ENCODE measurements at places on chromosomes 1 and 21.

DNA sequence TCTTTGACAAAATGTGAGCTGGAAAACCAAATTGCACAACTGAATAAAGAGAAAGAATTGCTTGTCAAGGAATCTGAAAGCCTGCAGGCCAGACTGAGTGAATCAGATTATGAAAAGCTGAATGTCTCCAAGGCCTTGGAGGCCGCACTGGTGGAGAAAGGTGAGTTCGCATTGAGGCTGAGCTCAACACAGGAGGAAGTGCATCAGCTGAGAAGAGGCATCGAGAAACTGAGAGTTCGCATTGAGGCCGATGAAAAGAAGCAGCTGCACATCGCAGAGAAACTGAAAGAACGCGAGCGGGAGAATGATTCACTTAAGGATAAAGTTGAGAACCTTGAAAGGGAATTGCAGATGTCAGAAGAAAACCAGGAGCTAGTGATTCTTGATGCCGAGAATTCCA, 42.7 kb downstream of the CENPF start:
- no peak for DNase-seq

DNA sequence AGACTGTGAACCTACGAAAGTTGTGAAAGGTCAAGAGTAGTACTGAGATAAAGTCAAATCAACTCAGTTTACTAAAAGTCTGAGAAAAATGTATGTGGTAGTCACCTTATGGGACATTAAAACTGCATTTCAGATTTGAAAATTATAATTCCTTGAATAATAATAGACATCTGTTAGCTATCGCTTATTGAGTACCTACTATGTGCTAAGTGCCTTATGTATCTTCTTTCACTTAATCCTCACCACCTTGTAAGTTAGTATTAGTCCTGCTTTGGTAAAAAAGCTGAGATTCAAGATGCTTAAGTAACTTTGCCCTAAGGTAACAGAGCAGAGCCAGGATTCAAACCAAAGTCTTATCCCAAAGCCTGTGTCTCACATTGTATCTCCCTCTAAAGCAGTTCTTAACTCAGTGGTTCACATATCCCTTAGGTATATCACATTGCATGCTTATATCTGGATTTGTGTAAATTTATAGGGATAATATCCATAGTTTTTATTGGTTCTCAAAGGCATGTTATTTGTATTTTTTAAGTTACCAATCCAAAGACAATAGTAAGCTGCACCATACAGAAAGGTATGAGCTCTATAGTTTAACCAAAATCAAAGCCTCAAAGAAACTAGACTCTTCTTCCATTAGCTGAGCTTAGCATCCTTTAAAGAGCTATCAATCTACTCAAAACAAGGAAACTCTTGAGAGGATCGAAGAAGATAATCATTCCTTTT, 865 bp downstream of the PIGC start:
- DNase-seq = no peak

DNA sequence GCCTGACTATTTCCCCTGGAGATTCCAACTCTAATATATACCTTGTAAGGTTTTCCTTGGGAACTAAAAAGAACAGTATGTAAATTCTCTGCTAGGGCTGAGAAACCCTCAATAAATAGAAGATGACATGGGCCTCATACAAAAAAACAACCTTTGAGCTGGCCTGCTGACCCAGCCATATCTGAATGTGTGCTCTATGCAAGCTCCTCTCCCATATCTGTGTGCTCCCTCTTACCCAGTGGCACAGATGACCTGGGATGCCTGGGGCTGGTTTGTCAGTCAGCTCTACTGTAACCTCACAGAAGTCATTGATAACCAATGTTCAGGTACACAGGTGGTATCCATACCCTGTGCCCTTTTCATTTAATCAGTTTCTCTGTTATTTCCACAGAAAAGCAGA, 329.2 kb downstream of the SEC16B start:
- no peak for DNase-seq

DNA sequence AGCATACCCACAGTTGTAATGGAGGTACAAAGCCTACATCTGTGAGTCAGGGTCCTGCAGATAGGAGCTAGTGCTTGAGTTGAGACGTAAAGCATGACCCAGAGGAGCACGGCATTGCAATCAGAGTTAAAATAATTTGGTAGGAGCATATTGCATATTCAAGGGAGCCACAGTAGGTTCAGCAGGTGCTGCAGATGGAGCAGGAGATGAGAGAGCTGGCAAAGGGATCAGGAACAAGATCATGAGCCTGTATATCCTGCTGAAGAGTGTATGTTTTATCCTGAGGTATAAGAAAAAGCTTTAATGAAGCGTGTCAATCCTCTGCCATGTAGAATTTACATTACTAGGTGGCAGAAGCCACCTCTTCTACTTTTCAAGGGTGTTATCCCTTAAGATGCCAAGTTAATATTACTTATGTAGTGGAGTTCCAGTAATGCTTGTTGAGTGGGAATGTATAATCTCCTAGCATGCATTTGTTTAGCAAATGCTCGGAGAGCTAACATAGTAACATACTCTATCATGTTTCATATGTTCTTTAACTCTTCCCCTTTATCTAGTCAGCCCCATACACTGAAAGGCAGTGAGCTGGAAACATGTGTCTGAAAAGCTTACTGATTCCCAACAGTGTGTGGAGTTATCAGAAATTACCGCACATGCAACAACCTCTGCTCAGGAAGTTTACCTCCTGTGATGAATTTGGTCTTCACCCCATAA, 300.3 kb downstream of the GRIK1 start:
- no peak for DNase-seq

- DNase-seq = no peak
Observed at GRCh38 chr1:68528243-68528642, 31.4 kb upstream of the DEPDC1 start.

GRCh38 chr1:44820328-44821239, 12.3 kb downstream of the BTBD19 start:
- no peak for DNase-seq

DNA sequence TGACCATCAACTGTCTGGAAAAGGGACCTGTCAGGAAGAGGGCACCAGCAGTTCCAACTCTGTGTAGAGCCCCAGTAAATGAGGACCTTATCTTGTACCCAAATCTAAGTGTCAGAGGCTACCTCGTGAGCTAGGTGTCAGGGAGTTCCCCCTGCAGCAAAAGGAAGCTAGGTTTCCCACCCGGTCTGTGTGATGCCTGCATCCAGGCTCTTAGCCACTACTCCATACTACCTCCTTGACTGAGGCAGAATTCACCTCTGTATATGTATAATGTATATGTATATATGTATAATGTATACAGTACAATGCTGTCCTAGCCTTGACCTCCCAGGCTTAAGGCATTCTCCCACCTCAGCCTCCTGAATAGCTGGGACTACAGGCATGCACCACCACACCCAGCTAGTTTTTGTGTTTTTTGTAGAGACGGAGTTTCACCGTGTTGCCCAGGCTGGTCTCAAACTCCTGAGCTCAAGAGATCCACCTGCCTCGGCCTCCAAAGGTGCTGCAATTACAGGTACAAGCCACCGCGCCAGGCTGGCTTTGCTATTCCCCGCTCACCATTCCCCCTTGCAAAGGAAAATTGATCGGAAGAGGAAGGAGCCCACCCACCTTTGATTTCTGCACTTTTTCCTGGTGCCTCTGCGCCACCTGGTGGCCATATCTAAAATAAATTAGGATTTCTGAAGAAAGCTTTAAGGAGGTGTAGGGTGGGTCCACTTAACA, 15.7 kb upstream of the LUZP1 start:
- no peak for DNase-seq

GRCh38 chr1:62353853-62354252, 34.6 kb upstream of the KANK4 start:
- DNase-seq = no peak

GRCh38 chr1:213094446-213094845, 43.4 kb downstream of the RPS6KC1 start:
- no peak for DNase-seq

DNA sequence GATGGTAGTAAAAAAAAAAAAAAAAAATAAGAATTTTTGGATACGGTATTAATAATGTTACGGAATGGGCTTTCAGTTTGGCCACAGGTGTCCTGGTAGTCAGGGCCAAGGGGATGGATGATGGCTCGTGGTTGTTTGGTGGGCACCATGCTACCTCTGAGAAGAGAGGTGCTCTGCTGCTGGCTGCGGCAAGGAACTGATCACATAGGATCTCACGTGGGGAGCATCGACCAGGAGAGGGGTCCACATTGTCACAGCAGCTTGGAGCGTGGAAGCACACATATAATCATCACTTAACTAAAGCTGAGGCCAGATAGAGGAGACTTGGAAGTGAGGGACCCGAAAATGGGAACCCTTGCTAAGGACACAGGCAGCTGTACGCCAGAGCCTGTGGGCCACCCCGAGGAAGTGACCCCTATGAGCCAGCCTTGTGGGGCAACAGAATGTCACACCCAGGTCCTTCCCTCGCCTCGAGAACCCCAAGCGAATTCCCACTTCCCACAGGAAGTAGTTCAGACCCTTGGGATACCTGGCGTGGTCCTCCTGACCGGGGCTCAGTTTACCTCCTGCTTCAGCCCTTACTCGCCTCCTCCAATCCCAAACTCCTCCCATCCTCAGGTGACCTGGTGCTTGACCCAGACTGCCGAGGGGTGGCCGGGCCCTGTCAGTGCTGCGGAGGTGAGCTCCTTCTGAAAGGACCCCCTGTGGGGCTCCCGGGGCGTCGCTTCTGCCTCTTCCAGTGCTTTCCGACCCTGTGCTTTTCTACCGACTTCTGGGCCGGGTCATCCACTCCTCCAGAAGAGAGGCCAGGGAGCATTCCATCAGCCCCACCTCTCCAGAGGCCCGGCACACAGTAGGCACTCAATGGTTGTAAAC, 222.0 kb downstream of the CAMTA1 start:
- DNase-seq = no peak

- no peak for DNase-seq
Observed at GRCh38 chr1:235131961-235132360, 3.3 kb upstream of the TOMM20 start.

DNA sequence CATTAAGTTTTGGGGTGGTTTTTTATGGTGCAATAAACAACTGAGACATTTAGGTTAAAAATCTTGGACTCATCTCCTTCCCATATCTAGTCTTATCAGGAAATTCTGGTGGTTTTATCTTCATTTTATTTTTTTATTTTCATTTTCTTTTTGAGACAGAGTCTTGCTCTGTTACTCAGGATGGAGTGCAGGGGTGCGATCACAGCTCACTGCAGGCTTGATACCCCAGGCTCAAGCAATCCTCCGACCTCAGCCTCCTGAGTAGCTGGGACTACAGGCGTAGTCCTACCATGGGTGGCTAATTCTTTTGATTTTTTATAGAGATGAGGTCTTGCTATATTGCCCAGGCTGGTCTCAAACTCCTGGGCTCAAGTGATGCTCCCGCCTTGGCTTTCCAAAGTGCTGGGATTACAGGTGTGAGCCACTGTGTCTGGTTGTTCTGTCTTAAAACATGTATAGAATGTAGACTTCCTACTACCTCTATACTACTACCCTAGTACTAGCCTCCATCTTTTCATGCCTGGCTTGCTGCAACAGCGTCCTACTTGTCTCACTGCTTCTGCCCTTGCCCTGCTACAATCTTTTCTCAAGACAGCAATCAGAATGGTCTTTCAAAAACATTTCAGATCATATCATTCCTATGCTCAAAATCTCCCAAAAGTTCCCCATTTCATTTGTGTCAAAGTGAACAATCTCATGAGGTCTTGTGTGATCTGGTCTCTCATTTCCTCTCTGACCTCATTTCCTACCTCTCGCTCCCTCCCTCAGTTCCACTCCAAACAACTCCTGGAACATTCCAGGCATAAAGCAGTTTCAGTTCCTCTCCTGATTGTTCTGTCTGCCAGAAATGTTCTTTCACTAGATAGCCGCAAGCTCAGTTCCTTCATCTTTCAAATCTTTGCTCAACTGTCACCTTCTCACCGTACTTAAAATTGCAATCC, 5.9 kb upstream of the FCGR2A start:
- no peak for DNase-seq

DNA sequence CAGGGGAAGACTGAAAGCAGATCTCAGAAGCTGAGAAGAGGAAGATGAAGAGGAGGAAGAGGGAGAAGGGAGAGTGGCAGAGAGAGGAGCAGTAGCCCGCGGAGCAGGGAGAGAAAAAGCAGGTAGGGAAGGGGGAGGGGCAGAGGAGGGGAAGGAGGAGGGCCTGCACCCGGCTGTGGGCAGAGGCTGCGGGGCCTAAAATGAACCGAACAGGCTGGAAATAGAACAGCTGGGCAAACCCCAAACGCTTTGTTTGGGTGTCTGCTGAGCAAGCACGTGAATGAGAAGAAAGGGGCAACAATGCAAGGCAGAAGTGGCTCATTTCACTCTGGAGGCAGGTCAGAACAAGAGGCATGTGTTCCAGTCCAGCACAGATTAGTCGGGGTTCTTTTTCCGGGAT, 33.5 kb downstream of the KCNC4 start:
- no peak for DNase-seq

Measured in stimulated activated CD4-positive, alpha-beta T cell treated with anti-CD3 and anti-CD28 coated beads, TNF-alpha, amount 100 ng/mL, for 4 hours (primary cell).